NCI-H2081 treated with DMSO at 0.1 percent for 48 hours (cell line): ENCODE measurements at places on chromosomes 4 and X.

- no peak for DNase-seq
Observed at GRCh38 chrX:119398587-119398973, 556 bp upstream of the SLC25A43 start.

DNA sequence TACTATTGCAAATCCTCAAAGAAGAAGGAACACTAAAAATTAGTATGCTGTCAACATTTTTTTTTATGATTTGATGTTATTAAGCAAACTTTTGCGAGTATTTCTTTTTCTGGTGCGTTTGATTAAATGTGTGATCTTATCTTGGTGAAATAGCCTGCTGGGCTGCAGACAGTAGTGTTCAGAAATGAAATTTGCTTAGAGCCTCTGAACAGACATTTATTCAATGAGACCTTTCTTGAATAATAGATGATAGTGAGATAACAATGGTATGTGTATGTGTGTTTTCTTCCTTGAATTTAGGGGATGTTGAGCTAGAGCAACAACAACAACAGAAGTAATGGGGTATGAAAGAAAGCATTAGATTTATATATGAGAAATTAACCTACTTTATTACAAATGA, 12.7 kb downstream of the ADGRL3 start:
- DNase-seq = no peak

- no peak for DNase-seq
Observed at GRCh38 chr4:110138551-110138950, 59.9 kb downstream of the ELOVL6 start.

DNA sequence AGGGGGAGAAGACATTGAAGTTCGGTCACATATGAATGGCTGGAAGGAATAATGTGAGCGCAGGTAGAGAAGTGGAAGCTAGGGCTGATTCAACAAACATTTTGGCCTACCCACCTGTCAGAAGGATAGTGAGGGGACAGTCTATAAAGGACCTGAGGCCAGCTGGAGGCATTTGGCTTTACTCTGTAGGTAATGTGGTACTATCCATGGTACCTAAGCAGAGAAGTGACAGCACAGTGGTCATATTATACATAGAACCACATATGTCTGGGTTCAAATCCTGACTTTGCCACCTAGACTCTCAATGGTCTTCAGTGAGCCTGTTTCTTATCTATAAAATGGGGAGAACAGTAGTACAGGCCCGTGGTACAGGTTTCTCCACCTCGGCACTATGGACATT, 257.1 kb downstream of the EVC2 start:
- DNase-seq = no peak

DNA sequence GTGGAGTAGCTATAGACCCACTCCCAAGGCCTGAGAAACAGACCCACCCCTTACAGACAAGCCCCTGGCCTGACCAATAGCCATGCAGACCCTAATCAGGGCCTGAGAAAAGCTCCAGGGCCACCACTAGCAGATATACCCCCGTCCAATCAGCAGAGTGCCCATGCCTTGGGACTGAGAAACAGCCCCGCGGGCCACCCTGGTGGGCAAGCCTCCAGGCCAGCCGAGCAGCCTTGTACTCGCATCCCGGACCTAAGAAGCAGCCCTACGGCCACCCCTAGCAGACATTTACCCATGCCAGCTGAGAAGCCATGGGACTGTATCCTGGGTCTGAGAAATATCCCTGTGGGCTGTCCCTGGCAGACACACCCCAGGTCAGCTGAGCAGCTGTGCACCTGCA, 436.5 kb downstream of the SMARCA1 start:
- no peak for DNase-seq

DNA sequence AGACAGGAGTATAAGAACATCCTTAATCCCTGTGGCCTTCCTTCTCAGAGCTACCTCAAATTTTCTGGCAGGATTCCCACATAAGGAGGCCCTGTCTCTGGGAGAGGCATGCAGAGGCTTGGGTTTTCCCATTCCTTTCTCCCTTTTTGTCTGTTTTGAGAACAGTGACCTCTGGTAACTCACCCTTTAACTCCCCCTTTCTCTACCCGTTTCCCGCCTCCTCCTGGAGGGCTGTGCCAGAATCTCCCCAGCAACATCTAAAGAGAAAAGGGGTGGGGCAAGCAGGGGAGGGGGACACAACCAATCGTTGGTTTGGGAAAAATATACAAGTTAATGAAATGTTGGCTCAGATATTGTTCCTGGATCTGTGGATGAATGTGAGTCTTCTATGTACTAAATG, 303.7 kb upstream of the IRS4 start:
- DNase-seq = no peak

DNA sequence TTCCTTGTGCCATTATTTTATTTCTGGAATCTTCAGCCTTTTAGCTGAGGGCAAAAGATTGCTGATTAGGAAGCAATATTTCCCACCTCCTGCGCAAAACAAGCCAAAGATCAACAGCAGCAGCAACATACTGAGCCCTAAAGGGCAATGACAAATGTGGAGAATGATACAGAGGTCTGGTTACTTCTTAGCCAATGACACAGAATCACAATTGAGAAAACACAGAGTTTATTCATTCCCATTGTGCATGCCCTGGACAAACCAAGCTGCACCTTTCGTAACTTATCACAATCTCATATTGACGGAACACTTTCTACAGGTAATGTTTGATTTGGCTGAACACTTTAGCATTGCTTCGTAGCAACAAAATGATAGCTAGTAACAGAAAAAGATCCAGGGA, 13.4 kb downstream of the F9 start:
- DNase-seq = no peak

- no peak for DNase-seq
Observed at GRCh38 chr4:140019619-140020347, 134.2 kb downstream of the MAML3 start.

DNA sequence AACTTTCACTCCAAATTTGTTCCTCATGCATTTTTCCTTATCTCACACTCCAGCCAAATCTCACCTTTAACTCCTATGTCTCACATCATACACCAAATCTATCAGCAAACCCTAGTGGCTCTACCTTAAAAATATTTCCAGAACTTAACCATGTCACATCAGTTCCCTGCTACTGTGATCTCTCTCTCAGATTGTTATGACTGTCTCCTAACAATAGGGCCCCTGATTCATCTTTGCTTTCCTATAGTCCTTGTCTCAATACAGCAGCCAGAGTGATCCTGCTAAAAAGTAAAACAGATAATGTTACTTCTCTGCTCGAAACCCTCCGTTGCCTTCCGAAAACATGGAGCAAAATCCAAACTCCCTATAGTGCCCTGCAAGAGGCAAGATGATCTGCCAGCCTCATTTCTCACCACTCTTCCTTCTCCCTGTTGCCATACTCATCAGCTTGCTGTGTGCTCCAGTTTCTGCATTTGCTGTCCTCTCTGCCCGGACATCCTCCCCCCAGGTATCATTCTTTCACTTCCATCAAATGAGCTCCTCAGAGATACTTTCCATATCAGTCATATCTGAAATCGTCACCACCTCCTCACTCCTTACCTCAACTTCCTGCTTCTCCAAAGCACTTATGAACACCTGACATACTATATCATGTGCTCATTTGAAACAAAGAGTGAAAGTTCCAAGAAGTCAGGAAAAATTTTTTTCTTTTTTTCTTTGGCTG, 293.4 kb upstream of the NR3C2 start:
- DNase-seq = no peak

DNA sequence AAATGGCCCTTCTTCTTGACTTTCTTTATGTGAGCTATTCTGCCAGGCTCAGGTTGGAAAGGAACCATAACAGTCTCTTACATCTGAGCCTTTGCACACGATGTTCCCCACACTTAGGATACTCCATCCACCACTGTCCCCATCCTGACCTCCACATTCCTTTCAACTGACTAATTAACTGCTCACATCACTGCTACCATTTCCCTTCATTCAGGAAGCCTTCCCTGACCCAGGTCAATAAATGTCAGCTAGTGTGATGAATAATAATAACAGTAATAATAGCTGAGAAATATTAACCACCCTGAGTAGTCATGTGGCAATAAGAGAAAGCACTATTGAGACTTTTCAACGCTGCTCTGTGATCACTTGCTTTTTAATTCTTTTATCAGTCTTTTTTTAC, 291.7 kb downstream of the KCNIP4 start:
- DNase-seq = no peak
